ENCODE measurements at places on chromosomes 11 and 22.

DNA sequence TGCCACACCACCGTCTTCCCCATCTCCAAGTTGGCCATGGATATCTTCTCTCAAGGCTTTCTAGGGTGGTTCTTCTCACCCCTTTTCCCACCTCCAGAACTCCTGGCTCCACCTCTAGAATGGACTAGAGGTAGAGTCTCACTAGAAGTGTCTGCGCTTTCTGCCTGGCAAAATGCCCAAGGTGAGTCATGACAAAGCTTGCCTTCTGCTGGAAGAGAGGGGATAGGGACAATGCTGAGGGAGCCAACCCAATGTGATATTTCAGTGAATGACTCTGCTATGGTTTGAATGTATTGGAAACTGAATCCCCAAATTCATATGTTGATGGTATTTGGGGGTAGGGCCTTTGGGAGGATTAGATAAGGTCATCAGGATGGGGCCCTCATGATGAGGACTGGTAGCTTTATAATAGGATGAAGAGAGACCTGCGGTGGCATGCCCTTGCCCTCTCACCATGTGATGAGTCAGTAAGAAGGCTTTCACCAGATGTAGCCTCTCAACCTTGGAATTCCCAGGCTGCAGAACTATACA, 4.1 kb upstream of the CD82 start:
- DNase-seq, result no peak

DNA sequence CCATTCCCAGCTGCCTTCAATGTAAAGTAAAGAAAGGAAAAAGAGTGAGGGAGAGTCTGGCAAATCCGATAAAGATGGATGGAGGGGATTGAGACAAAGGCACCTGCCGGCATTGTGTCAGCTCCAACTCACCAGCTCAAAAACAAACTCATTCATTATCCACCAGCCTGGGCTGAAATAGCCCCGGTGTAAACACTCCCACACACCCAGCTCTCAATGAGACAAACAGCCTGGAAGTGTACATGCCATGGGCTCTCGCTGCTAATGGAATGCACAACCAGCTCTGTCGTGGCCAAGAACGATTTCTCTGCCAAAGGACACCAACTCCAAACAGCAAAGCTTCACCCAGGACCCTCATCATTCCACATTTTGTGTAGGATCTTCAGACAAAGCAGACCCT, 89.3 kb upstream of the OPCML start:
- DNase-seq, result no peak

- DNase-seq, result no peak
Measured at GRCh38 chr22:44407171-44407986, 90.7 kb downstream of the RTL6 start.

- DNase-seq, result no peak
Measured at GRCh38 chr11:78767027-78767932, 192.6 kb upstream of the NARS2 start.

- DNase-seq, result no peak
Measured at GRCh38 chr22:40323681-40324171, 22.6 kb upstream of the ADSL start.

GRCh38 chr11:5242933-5243815, 6.5 kb downstream of the HBG1 start:
- DNase-seq, result no peak

DNA sequence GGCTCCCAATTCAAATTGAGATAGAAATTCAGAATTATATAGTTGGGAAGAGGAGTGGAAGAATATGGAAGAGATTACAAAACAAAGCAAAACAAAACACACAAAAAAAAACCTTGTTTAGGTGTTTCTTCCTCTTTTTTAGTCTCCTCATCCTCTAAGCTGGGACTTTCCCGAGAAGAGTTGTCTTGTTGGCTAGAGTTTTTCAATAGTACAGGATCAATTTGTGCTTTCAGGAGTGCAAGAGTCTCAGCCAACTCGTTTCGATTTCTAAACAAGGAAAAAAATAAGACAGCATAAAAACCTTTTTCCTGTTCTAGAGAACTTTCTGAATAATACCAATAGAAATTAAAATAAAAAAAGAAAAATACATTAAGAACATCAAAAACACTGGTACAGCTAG, 87.8 kb upstream of the CLNS1A start:
- no peak for DNase-seq

DNA sequence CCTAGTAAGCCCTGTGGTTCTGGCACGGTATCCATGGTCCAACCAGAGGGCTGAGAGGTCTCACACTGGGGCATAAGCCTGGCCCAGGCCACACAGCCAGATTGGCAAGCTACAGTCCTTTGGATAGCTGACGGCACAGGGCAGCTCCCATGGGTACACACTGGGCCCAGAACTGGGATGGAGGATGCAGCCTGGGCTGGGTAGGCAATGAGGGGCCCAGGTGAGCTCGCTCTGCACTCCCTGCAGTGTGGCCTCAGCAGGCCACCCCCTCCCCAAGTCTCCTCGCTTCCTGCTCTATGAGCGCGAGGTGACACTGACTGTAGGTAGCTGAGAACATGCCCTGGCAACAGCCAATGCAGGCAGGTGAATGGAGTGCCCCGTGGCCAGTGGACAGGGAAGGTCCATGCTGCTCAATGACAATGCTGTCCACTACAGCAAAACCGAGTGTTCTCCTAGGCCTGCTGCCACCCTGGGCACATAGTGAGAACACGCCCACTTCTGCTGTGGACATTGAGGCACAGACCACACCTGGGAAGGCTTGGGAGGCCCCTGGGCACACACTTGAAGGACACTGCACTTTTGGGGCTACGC, 3.8 kb downstream of the ARVCF start:
- no peak for DNase-seq

- no peak for DNase-seq
Measured at GRCh38 chr22:50516068-50516467, 8.0 kb downstream of the NCAPH2 start.

DNA sequence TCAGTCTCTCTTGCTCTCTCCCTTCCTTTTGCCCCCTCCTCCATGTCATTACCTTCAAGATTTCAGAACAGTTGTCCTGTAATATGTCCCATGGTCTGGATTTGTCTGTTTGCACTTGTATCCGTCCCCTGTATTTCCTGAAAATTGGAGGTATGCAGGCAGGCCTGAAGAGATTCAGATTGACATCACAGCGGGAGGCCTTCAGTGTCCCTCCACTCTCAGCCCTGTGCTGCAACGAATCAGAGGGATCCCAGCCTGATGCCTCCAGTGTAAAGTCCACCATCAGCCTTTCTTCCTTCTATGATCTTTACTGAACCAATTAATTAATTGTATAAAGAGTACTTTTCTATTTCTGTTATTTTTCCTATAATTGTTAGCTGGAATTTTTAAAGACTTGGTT, 57.3 kb downstream of the ELMOD1 start:
- DNase-seq, result no peak

DNA sequence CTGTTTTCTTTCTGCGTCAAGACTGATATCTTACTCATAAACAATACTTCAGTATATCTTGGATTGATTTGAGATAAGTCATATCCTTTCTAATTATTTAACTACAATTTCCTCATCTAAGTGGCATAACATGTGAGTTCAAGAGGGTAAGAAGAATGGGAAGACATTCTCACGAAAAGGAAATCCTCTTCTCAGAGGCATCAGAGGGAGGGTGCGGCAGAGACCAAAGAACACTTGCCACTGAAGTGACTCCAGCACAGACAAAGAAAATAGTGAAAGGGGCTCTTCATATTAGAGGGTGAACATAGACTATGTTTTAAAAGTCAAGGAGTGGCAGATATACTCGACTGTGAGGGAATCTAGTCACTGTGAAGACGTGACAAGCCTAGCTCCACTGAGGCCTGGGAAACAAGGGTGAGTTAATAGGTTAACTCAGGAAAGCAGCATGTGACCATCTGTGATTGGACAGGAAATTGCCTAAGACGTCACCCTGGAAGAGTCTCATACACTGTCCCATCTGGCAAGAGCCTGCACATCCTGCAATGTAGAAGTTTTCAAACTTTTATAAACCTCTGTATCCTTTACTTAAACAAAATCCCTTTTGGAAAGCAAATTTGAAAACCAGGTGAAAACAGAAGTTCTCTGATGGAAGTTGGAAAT, 1.9 kb upstream of the MMP1 start:
- no peak for DNase-seq

DNA sequence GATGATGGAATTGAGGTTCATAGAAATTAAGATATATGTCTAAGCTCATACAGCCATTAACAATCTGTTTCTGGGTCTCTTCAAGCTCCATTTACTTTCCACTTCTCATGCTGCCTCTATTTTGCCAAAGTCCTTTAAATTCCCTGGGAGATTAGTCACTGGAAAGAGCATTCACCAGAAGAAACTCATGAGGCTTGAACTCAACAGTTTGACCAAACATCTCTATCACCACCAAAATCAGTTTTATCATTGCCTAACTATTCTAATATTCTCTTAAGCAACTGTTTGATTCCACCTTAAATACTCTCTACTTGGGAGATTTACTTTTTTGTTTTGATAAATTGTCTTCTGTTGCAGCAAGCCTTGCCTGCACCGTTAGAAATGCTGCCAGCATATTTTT, 881.3 kb downstream of the KCNA4 start:
- no peak for DNase-seq

DNA sequence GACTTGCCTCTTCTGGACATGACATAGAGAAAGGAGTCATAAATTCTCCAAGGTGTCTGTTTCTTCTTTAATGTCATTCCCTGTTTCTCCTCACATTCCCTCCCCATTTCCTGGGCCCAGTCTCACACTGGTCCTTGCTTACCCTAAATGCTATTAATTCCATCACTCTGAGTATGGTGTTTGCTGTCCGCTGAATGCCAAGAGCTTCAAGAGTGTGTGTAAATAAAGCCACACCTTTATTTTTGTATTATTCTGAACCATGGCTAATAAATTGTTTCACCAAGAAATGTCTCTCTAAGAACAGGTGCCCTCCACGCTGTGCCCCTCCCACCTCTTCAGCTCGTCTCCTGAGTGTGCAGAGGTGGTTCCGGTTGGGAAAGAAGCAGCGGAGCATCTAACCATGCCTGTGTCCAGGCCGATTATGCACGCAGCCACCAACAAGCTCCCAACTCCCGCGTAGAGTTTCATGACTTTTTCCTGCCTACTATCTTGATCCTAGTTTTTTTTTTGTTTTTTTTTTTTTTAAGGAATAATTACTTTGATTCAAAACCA, 8.6 kb downstream of the TMEM121B start:
- DNase-seq, result no peak

DNA sequence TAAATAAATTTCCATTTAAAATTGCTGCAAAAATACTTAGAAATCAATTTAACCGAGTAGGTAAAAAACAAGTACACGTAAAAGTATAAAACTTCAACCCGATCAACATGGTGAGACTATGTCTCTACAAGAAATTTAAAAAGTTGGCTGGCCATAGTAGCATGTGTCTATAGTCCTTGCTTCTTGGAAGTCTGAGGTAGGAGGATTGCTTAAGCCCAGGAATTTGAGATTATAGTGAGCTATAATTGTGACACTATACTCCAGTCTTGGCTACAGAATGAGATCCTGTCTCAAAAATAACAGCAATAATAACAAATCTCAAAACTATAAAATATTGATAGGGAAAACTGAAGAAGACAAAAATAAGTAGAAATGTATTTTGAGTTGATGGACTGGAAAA, 11.1 kb downstream of the CASP4 start:
- DNase-seq, result no peak

DNA sequence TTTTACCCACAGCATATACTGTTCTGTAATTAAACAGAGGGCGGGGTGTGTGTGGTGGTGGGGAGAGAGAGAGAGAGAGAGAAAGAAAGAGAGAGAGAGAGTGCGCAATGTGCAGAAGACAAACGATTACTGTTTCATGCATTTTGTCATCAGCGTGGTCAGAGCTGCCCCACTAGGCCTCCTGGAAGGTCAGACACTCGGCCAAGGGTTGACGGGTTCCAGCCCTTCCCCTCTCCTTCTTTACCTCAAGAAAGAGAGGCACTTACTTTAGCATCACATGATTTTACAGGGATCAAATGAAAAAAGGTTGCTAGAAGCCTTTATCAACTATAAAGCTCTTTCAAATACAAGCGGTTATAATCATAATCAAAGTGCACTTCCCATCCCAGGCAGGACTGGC, 269.2 kb upstream of the SORL1-AS1 start:
- DNase-seq, result no peak

DNA sequence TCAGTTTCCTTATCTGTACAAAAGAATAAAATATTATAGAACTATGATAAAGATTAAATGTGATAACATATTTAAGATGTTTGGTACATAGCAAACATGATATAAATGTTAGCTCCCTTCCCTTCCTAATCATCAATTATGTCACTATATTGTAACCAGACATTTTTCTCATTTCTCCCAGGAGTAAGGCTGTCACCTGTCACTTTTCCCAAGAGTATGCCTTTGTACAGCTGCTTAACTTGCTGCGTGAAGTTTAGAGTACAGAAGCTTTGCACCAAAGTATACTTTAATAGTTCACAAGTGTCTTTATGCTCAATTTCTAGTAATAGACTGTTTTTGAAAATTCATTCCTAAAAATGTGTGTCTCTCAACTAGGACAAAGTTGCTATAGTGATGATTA, 186.9 kb downstream of the DLG2 start:
- no peak for DNase-seq

- DNase-seq, result no peak
Measured at GRCh38 chr11:11814614-11815452, 26.9 kb upstream of the USP47 start.

- no peak for DNase-seq
Measured at GRCh38 chr11:111419641-111420327, 40.7 kb upstream of the POU2AF1 start.

- DNase-seq, result no peak
Measured at GRCh38 chr11:132655187-132655855, 877.0 kb downstream of the OPCML start.

DNA sequence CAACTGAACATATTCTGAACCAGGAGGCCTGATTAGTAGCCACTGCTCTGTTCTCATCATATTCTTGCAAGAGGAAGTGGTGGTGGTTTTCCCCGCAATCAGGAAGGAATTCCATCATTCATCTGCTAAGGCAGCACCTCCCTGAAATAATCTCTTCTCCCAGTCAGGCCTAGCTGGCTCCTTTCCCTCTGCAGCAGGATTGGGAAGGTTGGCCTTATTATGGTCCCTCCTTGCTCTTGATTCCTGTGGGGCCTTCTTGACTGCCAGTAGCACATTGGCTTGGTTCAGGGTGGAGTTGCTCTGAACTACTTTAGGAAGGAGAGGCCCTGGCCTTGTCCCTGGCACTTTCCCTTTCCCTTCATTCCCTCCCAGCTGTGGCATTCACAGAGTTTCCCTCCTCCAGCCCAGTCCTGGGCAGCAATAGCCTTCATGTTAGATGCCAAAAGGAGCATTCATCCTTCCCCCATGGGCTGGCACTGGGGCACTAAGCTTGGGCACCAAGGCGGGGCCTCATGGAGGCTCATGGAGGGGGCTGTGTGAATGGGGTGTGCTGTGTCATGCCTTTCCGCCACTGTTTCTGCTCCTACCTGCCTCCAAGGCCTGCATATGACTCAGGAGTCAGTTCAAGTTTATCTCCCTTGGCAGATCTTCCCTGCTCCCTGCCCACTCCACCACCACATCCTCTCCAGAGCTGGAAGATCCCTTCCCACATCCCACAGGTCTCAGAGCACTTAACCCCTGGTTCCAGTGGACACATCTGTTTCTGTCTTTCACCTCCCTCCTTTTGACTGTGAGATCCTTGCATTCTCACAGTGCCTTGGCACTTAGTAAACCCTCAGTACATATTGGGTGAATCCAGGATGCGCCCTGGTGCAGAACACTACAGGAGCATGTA, 27.6 kb upstream of the CD44 start:
- no peak for DNase-seq

- DNase-seq, result no peak
Measured at GRCh38 chr22:41668971-41669911, 19.4 kb downstream of the SNU13 start.
